ENCODE measurements at places on chromosomes 11 and 22. TPM values are rescaled to one million over a fixed set of nuclear protein-coding genes. Genes with fewer than 3 reads are reported as not detected.

DHCR7 gene
- total RNA-seq = 37.0 TPM

FJX1 gene
- total RNA-seq = 30.0 TPM

ZP1 gene
- total RNA-seq = not detected

JAML gene
- not detected for total RNA-seq

TRPC6 gene
- 9.6 TPM for total RNA-seq

BIK gene
- 0.46 TPM for total RNA-seq

DNA sequence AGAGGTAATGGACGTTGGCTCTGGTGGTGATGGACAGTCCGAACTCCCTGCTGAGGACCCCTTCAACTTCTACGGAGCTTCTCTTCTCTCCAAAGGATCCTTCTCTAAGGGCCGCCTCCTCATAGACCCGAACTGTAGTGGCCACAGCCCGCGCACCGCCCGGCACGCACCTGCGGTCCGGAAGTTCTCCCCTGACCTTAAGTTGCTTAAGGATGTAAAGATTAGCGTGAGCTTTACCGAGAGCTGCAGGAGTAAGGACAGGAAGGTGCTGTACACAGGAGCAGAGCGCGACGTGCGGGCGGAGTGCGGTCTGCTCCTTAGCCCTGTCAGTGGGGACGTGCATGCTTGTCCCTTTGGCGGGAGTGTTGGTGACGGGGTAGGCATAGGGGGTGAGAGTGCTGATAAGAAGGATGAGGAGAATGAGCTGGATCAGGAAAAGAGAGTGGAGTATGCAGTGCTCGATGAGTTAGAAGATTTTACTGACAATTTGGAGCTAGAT lies 6.1 kb downstream of the DGCR8 start:
- no peak for DNase-seq

GRCh38 chr11:120173019-120173705 lies 35.2 kb upstream of the TRIM29 start:
- no peak for DNase-seq

GRCh38 chr11:116849060-116849459 lies 11.6 kb upstream of the APOA1 start:
- no peak for DNase-seq

GRCh38 chr11:78603792-78604191 lies 29.1 kb upstream of the NARS2 start:
- DNase-seq = no peak

DNA sequence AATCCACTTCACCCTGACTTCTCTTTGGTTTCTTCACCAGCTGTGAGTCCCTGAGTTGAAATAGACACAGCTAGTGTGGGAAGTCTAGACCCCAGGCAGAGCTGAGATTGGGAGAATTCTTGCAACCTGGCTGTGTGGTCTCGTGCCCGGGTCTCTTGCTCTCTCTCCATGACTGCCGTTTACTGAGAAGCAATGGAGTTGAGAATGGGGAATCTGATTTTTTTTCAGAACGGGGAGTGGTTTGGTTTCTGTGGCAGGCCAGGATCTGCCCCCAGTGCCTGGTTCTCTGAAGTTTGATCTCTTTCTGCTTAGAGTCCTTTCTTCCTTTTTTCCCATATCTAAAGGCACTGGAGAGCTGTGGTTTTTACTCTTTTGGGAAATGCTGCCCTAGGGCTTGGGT lies 1.5 kb downstream of the SIDT2 start:
- no peak for DNase-seq

GRCh38 chr22:49015993-49016908 lies 811.4 kb downstream of the BRD1 start:
- DNase-seq = no peak

GRCh38 chr11:11555208-11555607 lies 66.6 kb downstream of the GALNT18 start:
- DNase-seq = no peak

All from NCI-H460 (cell line).